ENCODE measurements at places on chromosomes 3 and 15.

GRCh38 chr3:137988152-137988551 lies 21.8 kb upstream of the CLDN18 start:
- no peak for DNase-seq

GRCh38 chr3:196399485-196399945 lies 32.7 kb downstream of the UBXN7 start:
- no peak for DNase-seq

- no peak for DNase-seq
Observed at GRCh38 chr3:164451072-164451910, 627.0 kb downstream of the SI start.

GRCh38 chr3:187186375-187186774 lies 10.9 kb upstream of the RTP1 start:
- DNase-seq = no peak

- DNase-seq = no peak
Observed at GRCh38 chr3:36876181-36876936, 68.5 kb downstream of the TRANK1 start.

GRCh38 chr3:155241579-155241978 lies 51.9 kb downstream of the STRIT1 start:
- DNase-seq = no peak
